T47D (cell line): ENCODE measurements at places on chromosomes 16 and 17.

GRCh38 chr16:63283721-63284120 is 1247.5 kb upstream of the CDH8 start:
- DNase-seq = no peak

DNA sequence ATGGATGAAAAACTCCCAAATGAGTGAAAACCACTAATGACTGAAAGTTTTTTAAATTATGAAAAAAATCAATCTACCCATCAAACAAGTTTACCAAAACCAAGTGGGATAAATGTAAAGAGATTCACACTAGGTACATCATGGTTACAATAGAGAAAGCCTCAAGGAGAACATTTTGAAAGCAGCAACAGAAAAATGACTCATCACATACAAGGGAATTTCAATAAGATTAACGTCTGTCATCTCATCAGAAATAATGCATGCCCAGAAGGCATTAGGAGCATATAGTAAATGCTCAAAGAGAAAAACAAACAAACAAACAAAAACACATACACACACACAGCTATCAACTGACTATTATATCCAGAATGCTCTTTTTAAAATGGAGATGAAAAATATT is 261.8 kb upstream of the KIF2B start:
- no peak for DNase-seq

- no peak for DNase-seq
These were observed 11.0 kb downstream of the GCGR start for GRCh38 chr17:81814748-81815645.

- DNase-seq = no peak
These were observed 104.5 kb downstream of the SNX29 start for GRCh38 chr16:12081048-12081404.

GRCh38 chr17:33753452-33753851 is 460.4 kb upstream of the ASIC2 start:
- peak; percentile 9 for DNase-seq

DNA sequence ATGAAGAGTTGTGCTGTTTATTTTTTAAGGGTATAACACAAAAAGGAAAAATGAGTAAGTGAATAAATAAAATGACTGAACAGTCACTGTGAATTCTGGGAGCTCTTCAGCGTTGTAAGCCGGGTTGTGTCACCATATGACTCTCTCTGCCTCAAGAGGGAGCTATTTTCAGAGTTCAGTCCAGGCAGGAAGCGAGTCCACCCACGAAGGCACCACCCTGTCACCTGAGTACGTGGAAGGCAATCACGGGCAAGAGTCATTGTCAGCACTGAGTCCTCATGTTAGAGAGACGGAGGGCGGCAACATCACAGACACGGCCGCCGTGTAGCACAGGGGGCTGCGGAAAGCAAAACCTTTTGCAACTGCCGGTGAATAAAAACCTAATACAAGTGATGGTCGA is 227.6 kb downstream of the UTP18 start:
- peak; percentile 47 for DNase-seq
